ENCODE measurements at places on chromosomes 16 and 17. TPM values are rescaled to one million over a fixed set of nuclear protein-coding genes. Genes with fewer than 3 reads are reported as not detected.
A peak's percentile ranks its signal among the peaks of the same experiment; 100 is the strongest.

DNA sequence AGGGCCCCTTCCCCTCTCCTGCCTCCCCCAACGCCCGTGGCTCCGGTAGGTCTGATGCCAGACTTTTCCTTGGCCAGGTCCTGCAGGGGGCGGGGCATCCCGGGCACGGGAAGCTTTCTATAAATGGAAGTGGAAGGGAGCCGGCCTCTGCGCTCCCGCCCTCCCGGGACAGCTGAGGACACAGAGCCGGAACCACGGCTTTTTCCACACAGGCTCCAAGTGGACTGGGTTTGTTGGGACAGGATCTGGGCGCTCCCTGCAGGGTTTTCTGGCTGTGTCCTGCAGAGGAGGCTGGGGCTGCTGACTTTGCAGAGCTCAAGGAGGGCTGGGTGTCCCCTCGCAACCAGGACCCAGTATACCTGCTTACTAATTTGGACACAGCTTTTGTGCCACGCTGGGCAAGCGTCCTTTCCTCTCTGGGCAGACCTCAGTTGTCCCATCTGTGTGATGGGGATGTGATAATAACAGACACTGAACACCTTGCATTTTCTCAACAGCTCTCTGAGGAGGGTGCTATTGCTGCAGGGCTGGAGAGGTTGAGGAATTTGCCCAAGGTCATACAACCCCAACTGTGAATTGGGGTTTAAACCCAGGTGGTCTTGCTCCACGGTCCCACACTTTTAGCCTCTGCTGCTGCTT is 1.8 kb downstream of the TNS4 start:
- no peak for DNase-seq

GRCh38 chr17:59684967-59685366 is 22.3 kb downstream of the PTRH2 start:
- DNase-seq = no peak

DNA sequence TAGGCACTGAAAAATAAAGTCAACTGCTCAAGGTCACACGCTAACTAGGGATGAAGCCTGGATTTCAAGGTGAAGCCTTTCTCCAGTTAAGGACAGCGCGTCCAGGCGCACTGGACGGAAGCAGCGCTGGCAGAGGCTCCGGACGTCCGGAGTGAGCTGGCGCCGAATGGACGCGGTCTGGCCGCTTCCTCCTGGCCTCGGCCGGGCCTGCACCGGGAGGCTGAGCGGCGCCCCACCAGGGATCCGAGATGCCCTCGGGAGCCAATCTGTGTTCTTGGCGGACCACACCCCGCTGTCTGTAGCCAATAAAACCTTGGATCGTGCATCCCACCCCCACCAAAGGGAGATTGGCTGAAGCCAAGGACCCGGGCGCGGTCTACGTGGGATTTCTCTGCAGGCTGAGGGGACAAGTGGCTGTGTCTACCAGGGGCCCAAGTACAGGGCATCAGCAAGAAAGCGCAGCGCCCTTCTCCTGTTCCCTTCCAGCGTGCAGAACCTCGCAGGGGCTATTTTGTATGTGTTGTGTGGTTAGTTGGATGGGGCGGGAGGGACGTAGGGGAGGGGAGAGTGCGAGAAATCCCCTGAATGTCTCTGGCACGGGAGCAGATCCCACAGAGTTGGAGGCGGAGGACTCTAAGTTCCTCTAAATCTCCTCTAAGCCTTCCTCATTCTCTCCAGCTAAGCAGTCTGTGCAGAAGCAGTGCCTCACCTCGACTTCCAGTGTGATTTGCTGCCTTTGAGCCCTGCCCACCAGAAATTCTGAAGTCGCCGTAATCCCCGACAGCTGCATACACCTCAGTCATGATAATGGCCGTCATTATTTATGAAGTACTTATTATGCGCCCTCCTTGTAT is 2.5 kb upstream of the AKAP10 start:
- DNase-seq = no peak

Gene MAF
- total RNA-seq = 20.2 TPM

GRCh38 chr16:68082629-68083238 is 2.4 kb upstream of the NFATC3 start:
- DNase-seq = no peak

DNA sequence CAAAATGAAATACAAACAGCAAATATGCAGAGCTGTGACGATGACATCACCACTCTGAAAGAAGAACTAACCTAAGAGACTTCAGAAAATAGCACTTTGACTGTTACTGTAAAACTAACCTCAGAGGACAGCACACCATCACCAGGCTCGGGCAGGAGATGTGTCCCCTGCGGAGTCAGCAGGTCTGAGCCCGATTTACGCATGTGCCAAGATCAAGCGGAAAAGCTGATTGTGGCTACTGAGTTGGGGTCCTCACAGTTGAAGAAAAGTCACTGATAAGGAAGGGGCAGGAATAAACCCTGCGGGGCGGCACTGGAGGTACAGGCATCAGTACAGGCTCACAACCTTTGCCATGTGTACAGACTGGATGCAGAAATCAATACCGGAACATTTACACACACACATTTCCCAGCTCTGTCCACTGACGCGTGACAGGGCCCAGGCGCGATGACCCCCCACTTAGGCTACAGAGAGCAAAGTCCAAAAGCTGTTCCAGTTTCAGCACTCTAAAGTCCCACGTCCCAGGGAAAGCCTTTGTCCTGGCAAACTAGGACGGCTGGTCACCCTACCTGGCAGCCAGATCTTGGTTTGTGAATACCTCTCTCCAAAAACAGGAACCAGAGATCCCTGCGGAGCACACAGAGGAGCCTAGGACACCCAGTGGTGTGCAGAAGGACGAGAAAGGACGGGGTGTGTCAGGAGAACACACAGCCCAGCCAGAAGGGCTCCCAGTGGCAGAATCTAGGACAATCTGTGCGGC is 21.5 kb downstream of the TRAP1 start:
- no peak for DNase-seq

Gene CCDC92B
- total RNA-seq = not detected

Gene MRPS23
- 50.8 TPM for total RNA-seq

GRCh38 chr17:27491713-27492190 is 35.5 kb downstream of the KSR1 start:
- DNase-seq = no peak

Gene TBC1D3G
- total RNA-seq = not detected

DNA sequence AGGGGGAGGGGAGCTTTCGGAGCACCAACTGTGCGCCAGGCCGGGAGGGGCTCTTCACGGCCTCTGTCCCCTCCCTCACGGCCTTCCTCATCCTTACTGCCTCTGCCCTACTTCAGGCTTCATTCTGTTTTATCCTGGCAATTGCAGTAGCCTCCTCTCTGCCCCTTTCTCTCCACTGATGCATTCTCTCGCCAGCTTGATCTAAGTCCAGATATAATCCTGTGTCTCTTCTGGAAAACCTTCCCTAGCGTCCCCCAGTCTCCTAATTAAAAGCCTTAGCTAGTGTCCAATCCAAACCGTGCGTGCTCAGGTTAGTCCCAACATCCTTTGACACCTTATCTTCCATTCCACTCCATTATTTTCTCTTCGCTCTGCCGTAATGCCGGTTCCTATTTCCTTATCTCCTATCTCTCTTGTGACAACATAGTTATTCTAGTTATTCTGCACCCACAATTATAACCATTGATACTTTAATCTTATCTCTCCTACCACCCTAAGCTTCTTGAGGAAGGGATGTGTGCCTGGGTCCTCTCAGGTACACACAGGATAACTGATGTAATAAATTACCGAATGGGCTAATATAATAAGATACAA is 869 bp downstream of the ZNF48 start:
- DNase-seq = peak; percentile 26

Gene KLHL10
- total RNA-seq = not detected

- DNase-seq = no peak
These were observed 18.6 kb downstream of the RNF43 start for GRCh38 chr17:58398574-58399266.

DNA sequence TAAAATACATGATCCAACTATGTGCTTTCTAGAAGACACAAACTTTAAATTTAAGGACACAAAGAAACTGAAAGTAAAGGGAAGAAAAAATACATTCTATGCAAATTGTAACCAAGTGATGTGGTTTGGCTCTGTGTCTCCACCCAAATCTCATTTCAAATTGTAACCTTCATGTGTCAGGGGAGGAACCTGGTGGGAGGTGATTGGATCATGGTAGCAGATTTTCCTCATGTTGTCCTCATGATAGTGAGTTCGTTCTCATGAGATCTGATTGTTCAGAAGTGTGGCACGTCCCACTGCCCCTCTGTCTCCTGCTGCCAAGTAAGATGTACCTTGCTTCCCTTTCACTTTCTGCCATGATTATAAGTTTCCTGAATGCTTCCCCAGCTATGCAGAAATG is 15.0 kb downstream of the OR1A1 start:
- no peak for DNase-seq

Gene STAT3
- total RNA-seq = 69.2 TPM

DNA sequence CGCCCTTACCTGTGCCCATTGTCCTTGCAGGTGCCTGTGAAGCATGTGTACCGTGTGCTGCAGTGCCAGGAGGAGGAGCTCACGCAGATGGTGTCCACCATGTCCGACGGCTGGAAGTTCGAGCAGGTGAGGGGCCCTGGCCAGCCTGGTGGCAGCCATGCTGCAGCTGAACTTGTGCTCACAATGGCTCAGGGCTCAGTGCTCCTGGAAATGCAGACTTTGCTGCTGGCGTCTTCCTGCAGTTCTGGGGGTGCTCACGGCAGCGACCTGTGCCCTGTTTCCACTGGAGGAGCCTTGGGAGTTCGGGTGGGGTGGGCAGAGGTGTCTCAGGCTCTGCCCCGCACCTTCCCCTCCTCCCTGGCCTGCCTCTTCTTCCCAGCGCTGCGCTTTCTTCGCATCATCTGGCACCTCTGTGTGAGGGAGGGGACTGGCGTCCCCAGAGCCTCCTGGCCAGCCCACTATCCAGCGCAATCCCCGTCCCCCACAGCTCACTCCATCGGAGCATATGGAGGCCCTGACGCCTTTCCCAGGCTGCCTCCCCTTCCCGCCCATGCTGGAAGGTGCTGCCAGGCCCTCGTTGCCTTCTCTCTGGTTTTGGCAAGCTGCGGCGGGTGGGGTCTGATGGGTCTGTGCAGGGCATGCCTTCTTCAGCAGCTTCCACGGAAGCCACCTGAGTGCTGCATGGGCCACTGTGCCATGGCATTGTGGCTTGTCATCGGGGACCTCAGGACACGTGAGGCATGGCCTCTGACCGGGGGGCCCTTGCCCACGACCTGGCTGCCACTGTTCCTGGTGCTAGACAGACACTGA is 17.7 kb downstream of the KCTD5 start:
- no peak for DNase-seq

Gene MT1E
- total RNA-seq = 2.1 TPM

- DNase-seq = no peak
These were observed 72.7 kb upstream of the MYOCD start for GRCh38 chr17:12592941-12593340.

DNA sequence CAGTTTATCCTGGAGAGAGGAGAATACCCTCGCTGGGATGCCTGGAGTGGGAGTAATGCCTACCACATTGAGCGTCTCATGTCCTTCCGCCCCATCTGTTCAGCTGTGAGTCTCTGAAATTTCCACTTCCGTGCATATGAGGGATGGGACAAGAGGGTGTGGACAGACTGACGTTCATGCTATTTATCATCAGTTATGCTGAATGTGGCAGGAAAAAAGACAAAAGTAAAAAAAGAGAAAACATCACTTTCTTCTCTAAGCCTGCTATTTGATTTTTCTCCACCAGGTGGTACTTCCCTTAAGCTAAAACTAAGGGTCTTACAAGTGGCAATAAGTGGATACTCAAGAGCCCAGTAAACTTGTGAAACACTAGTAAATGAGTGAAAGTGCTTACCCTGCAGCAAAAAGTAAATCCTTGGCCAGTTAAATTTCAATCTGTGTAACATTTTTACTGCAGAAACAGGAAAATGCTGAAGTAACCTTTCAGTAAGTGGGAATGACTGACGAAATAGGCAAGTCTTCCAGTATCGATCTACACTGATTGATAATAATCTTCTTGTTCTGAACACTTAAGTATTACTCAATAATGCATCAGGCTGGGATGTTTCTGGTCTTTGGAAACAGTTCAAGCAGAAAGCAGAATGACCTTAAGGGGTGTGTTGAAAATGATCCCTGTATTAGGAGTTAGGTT is 5.6 kb downstream of the CRYBA1 start:
- DNase-seq = peak; percentile 5

DNA sequence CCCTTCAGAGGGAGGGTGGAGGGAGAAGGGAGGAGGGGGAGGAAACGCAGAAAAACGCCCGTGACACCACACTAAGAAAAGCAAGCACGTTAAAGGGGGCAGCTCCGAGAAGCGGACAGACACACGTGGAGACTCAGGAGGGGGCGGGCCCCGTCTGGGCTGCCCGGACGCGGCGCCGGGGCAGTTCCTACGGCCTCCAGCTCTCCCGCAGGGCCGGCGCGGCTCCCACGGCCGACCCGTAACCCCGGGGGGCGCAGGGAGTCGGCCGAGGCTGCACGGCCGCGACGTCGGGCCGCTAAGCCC is 362 bp downstream of the KLHDC4 start:
- peak; percentile 80 for DNase-seq

DNA sequence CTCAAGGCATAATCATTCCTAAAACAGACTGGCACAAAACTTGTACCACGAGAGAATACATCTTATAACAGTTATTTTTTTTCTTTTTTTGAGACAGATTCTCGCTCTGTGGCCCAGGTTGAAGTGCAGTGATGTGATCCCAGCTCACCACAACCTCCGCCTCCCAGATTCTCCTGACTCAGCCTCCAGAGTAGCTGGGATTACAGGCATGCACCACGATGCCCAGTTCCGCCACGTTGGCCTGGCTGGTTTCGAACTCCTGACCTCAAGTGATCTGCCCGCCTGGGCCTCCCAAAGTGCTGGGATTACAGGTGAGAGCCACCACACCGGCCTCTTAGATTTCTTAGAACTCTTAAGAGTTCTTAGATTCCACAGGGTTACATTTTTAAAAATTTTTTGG is 4.1 kb downstream of the NUFIP2 start:
- DNase-seq = no peak

- DNase-seq = no peak
These were observed 153.5 kb downstream of the MYO1D start for GRCh38 chr17:32723310-32723955.

- no peak for DNase-seq
These were observed 4.4 kb upstream of the CYB561 start for GRCh38 chr17:63450551-63450950.

DNA sequence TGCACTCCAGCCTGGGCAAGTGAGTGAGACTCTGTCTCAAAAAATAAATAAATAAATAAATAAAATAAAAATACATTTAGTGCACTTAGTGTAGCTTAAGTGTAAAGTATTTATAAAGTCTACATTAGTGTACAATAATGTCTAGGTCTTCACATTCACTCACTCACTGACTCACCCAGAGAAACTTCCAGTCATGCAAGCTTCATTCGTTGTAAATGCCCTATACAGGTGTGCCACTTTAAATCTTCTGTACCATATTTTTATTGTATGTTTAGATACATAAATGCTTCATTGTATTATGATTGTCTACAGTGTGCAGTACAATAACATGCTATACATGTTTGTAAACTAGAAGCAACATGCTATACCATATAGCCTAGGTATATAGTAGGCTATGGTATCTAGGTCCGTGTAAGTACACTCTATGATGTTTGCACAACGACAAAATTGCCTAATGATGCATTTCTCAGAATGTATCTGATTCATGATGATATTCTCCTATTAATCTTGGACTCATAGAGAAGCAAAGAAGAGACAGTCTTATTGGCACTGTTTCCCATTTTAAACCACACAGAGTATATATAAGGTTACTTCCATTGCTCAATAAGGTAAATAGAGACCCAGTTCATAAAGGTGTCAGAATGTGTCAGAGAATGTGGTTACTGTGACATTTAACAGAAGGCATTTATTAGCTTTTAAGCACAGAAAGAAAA is 1314.9 kb downstream of the CDH11 start:
- no peak for DNase-seq

Gene IRX5
- total RNA-seq = 0.61 TPM

- DNase-seq = no peak
These were observed 5.0 kb downstream of the LSM12 start for GRCh38 chr17:44061446-44061845.

Gene SLC16A6
- total RNA-seq = 2.0 TPM

Gene TBC1D3
- total RNA-seq = not detected

Measured in thymus (tissue), 14 donors.